ENCODE measurements at places on chromosomes 6 and 20.

DNA sequence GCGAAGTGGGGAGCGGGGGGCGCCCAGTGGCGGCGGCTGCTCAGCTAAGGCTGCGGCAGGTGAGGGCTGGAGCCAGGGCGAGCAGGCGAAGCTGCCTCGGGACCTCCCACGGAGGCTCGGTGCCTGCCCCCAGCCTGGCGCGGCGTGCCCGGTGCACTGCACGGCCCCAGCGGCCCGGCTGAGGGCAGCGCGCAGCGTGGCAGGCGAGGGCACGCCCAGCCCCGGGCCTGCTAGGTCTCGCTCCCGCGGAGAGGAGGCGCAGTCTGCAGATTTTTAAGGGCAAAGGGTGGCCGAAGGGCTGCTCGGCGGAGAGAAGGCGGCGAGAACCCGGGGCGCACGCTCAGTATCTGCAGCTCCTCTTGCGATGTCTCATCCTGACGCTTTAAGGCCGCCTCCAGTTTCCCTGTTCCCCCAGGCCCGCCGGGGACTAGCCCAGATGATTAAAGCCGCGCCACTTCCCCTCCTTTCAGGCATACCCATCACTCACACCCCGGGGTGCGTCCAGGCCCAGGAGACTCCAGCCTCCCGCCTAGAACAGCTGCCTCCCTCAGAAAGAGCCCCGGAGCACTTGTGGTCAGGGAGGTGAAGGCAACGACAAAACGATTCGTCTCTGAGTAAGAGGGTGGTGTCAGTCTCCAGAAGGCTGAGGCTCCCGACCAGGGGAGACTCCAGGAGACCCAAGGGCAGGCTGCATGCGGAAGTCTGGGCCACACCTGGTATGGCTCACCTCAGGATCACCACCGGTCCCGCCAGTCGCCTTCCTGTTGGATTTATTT is at the start of gene FERMT1:
Gene FERMT1 (minus strand): TSS at position 158 of the 776 bp plus-strand sequence. CDS start 3,476 bp downstream, outside the sequence.
- no peak for DNase-seq

GRCh38 chr20:14963262-14963663 is 625.9 kb upstream of the FLRT3 start:
- DNase-seq = no peak

DNA sequence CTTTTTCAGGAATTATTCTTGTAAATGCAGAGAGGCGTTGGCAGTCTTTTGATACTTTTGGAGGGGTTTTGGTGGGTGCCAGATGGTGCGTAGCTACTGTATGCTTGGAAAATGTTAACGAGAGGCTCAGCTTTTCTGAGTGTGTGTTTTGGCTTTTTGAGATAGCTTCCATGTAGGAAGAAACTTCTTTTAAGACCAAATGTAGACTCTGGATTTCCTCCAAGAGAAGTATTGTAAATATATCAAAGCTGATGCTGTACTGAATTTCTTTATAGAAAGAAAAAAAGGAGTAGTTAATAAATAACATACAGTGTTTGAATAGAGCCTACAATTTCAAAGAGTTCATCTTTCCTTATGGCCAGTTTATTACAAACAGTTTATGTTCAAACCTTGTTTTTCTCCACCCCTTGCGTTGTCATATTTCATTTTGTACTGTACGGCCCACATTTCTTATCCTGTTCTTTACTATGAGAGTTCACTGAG is 16.7 kb downstream of the TIAM2 start:
- DNase-seq = no peak

DNA sequence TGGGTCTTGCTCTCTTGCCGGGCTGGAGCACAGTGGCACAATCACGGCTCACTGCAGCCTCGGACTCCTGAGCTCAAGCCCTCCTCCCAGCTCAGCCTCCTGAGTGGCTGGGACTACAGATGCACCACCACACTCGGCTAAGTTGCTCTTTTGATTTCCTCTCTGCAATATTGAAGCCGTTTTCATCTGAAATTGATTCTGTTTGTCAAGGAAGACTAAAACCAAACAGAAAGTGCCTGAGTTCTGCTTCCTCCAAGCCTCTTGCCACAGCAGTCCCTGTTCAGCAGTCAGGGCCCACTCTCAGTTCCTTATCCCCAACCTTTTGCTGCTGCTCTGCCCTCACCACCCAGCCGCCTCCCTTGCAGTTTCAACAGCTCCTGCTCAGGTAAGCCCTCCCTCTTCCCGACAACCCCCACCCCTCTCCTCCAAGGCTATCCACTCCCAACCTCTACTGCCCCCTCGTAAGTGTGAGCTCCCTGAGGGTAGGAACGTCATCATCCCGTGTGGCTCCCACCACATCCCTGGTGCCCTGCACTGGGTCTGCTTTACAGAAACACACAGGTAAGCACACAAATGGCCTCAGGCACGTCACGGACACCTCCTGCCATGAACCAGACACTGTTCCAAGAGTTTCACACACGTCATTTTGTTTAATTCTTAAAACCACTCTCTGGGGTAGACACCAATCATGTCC is 70.7 kb upstream of the TAB2 start:
- no peak for DNase-seq

DNA sequence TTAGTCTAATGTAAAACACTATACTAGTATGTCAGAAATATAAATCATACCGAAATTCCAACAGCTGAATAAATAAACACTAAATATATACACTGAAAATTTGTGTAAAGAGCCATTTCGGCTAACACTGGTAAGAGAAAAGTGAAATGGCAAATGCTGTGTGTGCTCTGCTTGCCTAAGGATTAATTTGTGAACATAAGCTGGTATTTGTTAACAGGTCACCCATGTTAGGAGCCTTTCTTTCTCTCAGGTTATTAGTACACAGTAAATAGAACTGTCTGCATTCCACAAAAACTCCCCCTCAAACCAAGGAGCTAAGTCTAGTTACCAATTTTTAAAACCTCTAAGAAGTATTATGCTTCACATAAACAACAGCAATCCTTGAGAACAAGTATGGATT is 27.0 kb downstream of the ELOVL5 start:
- no peak for DNase-seq

DNA sequence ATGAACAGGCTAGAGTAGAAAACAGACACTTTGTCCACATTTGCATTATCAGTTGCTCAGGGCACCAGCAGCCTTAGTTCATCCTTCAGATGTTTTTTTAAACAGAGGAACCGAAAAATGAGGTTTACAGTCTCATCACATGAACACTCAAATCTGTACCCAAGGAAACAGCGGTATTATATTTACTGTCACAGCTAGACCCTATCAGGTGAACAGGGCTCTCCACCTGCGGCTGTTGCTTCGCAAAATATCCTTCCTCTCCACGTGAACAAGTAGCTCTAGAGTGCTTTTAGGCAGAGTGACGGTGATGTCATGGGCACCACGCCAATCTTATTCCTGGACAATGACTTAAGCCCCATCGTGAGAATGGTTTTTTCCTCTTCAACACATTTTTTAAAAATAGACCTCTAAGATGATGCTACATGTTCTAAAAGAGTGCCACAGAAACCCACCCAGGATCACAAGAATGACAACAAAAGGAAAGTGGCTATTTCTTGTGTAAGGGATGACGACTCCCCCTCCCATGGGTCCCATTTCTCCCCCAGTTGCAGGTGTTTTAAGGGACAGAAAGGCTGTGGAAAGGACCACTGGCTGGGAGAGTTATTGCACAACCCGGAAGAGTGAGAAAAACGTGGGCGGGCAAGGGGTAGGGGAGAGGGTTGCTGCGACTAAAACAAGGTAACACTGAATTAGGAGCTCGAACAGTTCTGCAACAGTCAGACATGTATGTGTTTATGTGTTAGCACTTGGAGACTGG is 77.7 kb downstream of the EFHC1 start:
- no peak for DNase-seq

- DNase-seq = no peak
Measured at GRCh38 chr6:73286752-73287151, 23.8 kb upstream of the KHDC1 start.

- DNase-seq = no peak
Measured at GRCh38 chr6:116102873-116103272, 2.2 kb downstream of the NT5DC1 start.

DNA sequence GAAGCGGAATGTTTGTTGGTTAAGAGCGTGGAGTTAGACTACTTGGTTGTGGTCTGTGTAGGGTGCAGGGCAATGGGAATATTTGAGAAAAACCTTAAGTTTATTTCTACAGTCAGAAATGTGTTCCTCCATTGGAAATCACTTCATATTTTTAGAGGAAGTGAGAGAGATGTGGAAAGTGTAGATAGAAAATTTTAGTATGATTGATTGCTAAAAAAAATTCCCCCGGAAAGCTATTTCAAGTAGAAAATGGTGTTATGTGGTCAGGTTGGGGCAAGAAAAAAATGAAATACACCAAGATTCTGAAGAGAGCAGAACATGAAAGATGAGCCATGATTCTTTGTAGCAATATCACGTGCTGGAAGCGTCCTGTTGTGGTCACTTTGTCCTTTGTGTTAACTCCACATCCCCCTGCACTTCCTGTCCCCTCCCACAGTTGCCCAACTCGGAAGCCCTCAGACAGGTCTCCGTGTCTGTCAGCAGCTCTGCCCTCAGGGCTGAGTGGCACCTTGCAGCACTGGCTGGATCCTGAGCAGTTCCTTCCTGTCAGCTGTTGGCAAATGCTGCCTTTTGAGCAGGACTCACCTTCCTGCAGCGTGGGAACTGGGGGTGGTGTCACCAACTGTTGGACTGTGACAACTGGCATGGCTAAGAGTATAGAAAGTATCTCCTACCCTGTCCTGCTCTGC is 137.5 kb upstream of the SLC24A3 start:
- DNase-seq = no peak

All from mesenteric fat pad (tissue), 1 donor.